Suppressor macrophage (primary cell): ENCODE measurements at places on chromosomes 1 and 21.

DNA sequence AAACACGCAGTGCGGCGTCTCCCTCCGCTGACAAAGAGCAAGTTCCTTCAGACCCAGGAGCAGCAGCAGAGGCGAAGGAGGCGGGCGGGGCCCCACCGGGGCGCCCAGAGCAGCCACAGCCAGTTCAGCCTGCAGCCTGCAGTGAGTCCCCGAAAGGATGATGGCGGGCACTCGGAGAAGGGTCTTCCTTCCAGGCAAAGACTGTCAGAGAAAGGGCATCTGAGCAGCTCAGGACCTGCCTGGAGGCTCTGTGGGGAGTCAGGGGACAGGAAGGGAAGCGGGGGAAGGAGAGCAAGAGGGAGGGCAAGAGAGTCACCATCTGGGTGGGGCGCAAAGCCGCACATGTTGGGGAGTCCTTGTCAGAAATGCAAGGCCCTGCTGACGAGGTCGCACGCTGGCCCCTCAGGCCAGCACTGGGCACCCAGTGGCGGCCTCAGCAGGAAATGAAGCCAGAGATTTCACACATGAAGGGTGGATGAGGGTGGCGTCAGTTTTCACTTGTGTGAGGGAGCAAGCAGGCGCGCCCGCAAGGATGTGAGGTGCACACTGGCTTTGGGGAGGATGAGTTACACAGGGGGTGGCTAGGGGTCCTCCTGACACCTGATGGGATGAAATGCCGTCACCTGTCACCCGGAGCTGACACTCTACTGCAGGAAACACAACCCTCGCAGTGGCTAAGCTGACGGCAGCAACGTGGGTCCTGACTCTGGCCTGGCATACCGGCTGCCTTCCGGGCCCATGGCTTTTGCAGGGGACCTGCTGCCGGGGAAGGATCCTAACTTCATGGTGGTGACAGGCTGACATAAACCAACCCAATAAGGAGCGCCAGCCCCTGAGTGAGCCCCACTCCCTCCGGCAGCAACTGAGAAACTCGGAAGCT, 6.6 kb downstream of the LRRC47 start:
- no peak for DNase-seq

GRCh38 chr1:202588503-202589189, 121.6 kb downstream of the SYT2 start:
- no peak for DNase-seq

- DNase-seq = peak; percentile 93
Observed at GRCh38 chr1:36365381-36365780, 20.3 kb downstream of the STK40 start.

DNA sequence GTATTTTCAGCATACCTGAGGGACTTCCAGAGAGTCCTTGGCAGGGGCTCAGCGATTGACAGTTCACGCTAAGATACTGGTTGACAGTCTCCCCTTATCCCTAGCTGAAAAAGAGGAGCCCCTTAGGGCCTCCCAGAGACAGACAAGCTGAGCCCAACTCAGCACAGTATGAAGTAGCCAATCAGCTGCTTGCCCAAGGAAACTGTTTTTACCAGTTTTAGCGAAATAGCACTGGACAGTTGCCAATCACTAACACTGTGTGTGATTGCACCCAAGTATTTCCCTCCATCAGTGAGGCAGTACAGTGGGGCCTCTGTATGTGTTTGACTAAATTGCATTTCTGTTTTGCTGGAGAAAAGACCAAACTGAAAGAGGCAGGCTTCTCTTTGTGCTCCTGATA, 27.0 kb downstream of the KHDRBS1 start:
- no peak for DNase-seq

DNA sequence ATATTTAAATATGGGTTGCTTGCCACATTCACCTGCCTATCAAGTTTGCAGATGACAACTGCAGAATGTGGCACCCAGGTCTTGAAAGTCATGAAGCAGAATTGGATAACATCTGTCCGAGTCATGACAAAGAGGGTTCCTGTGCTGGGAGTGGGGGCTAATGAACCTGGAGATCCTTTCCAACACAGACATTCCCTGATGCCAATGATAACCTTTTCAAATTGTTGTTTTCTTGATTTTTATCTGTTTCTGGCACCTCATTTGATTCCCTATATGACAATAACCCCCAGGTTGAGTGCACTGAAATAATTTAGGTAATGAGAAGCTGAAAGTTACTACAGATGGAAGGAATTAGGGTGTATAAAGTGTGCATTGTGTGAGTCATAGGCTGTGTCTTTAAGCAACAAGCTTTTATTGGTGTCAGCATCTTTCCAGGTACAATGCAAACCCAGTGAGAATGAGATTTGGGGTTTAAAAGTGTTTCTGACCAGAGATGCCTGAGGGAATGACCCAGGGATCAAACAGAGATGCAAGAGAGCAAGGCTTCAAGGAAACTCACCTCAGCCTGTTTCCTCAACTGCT, 32.0 kb upstream of the IL10 start:
- no peak for DNase-seq

DNA sequence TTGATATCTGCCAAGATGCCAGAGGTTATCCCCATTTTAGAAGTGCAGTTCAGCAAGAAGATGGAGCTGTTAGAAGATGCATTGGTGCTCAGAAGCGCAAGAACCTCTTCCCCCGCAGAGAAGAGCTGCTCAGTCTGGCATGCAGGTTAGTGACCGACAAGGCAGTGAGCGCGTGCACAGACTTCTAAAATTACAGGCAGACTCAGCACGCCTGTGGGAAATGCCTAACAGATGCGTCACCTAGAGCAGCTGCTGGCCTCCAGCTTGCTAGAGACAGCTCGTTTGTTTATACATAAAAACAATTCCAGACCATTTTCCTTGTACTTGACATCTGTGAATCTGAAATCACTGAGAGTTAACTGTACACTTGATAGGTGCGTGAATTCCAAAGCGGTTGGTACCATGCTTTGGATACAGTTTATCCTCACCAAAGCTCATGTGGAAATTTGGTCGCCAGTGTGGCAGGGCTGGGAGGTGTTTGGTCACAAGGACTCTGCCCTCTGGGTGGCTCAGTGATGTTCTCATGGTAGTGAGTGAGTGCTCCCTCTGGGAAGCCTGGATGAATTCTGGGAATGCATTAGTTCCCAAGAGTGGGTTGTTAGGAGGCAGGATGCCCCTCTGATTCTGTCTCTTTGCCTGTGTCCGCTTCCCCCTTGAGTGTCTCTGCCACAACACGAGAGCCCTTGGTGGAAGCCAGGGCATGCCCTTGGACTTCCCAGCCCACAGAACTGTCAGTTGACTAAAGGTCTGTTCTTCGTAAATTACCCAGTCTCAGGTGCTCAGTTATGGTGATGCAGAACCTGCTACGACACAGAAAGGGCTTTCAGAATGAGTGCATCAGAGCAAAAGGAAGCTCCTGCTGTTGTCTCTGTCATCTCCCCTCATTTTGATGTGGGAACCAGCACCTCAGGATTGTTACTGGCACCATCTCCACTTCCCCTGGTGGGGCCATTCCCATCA, 24.4 kb downstream of the SNAP47 start:
- no peak for DNase-seq

GRCh38 chr1:12502336-12503109, 115.5 kb downstream of the DHRS3 start:
- DNase-seq = no peak

- no peak for DNase-seq
Observed at GRCh38 chr21:26753822-26754221, 91.4 kb downstream of the ADAMTS1 start.

- DNase-seq = no peak
Observed at GRCh38 chr1:172003766-172004530, 162.7 kb downstream of the DNM3 start.

DNA sequence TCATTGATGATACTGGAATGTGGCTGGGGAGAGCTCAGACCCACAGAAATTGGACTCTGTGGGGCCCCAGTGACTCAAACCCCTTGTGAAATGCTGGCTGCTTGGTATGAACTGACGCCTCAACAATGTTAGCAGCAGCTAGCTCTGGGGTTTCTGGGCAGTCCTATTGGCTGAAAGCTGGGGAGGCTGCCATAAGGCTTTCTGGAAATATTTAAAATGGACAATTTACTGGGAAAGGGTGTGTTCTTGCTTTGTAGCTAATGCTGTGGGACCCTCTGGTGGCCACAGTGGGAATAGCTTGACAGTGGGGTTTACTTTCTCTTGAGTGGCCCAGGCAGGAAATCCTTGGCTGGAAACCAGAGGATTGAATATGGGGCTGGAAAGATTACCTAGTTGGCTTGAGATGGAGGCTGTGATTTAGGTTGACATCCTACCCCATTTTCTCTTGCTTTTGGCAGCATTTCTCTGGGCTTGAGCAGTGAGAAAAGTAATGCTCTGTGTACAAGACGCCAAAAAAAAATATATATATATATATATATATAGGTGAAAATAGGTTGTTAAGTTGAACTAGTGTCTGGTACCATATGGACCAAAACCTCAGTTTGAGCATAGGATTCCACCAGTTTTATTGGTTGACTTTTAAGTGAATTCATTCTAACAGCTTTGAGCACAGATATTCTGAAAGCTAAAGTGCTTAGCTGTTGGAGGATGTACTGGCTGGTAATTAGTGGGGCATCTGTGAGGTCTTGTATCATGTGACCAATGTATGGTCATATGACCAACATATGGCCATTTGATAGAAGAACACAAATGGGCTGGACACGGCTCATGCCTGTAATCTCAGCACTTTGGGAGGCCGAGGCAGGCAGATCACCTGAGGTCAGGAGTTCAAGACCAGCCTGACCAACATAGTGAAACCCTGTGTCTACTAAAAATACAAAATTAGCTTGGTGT, 8.2 kb upstream of the S100A10 start:
- peak; percentile 90 for DNase-seq

GRCh38 chr1:10733474-10734366, 62.7 kb downstream of the CASZ1 start:
- peak; percentile 9 for DNase-seq

GRCh38 chr1:7447093-7447492, 324.0 kb upstream of the VAMP3 start:
- DNase-seq = no peak

DNA sequence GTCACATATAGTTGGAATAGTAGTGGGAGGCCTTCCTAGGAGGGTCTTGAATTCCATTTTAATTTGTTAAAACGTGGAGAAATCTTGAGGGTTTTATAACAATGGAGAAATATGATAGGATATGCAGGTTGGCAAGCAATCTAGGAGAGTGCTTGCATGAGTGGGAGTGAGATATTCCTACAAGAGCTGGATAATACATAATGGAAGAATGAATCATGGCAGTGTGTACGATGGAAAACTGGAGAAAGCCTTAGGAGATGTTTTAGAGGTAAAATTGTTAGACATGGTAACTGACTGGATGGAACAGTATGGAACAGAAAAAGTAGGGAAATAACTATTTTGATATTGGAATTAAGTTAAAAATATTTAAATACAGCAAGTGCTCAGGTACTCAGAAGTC, 352.4 kb downstream of the PTBP2 start:
- no peak for DNase-seq

- DNase-seq = no peak
Observed at GRCh38 chr1:171902527-171902926, 61.2 kb downstream of the DNM3 start.

- no peak for DNase-seq
Observed at GRCh38 chr1:6461051-6461530, 4.9 kb downstream of the TNFRSF25 start.

DNA sequence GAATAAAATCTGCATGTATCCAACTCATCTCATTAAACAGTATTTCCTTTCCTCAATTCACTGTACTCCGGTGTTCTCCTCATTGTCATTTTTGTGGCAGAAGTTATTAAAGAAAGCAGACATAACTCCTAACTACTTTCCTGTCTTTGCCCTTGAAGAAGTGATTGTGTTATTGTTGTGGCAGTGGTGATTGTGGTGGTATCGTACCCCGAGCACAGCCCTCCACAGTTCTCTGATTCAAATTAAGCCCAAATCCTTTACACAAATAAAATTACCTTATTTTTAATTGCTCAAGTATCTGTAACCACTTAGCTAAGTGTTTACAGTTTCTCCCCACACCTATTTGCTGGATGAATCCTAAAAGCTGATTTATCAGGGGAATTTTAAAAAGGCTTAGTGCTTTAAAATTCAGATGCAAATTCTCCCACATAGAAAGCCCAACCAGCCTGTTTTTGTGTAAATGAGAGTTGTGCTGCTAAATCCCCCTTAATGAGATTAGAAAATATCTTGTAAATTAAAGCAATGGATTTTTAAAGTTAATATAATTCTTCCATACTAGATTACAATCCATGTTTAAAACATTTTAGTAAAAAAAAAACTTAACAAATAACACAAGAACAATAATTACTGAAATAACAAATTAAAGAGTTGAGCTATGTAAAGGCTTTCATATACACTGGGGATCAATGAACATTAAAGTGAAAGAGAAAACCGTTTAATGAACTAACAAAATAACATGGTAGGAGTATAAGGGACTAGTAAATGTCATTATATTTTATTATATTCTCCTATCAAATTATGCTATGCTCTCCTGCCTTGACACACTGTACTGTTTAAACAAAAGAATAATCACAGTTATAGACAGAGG, 259.0 kb downstream of the NEGR1 start:
- DNase-seq = no peak

- no peak for DNase-seq
Observed at GRCh38 chr1:24393892-24394291, 19.7 kb downstream of the STPG1 start.

- DNase-seq = peak; percentile 61
Observed at GRCh38 chr1:86155051-86155806, 1.3 kb downstream of the COL24A1 start.

DNA sequence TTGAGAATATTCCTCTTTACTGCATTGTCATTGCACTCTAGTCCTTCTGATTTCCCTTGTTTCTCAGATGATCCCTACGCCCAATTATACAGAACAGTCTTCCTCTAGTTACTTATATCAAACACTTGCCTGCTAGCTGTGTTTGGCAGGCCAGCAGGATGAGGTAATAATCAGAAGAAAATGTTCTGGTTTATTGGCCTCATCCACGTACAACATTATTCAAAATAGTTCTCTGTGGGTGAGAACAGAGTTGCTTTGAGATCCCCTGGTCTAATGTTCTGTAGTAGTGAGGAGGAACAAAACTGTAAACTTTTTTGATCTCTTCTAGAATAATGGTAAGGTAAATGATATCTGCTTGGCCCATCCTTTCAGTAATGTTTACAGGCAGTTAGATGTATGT, 22.3 kb upstream of the C1orf105 start:
- DNase-seq = no peak

DNA sequence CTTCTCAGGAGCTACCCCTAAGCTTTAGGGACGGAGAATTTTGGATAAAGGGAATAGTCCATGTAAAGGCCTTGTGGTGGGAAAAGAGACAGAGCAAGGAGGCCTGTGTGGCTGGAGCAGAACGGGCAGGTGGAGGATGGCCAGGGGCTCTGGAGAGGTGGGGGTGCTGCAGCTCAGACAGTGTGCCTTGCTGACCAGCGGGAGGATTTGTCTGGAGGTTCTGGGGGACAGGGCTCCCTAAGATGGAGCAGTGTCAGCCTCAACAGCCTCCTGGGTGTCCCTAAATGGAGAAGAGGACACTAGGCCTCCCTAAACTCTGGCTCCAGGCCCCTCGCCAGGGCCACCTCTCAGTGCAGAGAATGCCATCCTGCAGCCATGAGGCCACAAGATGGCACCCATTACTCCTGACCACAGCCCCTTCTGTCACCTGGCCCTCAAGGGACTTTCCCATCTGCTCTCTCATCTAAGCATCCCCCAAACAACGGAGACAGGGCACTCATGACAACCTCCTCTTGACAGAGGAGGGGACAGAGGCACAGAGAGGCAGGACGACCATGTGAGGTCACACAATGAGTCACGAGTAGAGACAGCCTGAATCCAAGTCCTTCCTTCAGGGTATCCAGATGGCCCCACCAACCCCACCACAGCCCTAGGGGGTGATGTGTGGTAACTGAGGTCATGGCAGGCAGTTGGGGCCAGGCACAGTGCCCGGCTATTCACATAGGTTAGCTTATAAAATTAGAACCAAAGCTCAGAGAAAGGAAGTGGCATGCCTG, 94.7 kb downstream of the DMRTB1 start:
- DNase-seq = no peak

GRCh38 chr1:69697340-69697739, 129.6 kb downstream of the LRRC7 start:
- no peak for DNase-seq
